ENCODE measurements at places on chromosomes 5 and 9.

DNA sequence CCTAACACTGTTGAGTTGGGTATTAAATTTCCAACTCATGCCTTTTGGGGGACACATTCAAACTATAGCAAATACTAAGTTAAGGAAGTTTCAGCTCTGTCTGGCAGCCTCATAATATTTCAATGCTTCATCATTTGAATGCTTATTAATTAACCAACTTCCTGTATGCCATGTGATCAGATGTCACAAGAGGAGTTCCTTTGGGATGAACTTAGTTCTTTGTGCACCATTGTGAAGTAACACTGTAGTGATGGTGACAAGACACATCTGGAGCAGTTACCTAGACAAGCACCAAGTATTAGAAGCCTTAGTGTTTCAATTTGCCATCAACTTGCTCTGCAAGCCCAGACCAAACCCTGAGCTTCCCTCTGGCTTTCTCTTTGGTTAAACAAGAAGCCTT, 90.7 kb upstream of the IL12B start:
- DNase-seq = no peak
- H3K36me3 ChIP-seq = no peaks in the 10 kb centered on the region
- H3K27me3 ChIP-seq = no peaks in the 10 kb centered on the region
- no peaks in the 10 kb centered on the region for H3K4me1 ChIP-seq
- H3K27ac ChIP-seq = no peak overlapping the region

DNA sequence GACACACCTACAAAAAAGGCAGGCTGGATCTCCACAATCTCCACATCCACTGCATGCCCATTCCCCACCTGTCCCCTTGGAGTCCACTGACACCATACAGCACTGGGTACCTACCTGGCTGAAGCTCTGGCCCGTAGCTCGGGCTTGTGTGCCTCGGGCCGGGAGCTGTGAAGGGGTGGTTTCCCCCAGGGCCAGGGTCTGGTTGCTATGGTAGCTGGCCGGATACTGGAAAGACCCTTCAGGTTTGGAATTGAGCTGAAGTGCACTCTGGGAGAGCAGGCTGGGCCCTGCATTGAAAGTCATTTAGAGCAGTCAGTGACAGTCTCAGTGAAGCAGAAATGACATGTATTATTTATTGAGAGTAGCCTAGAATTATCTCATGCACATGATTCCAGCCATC, 507.3 kb downstream of the CTNND2 start:
- no peak for DNase-seq
- H3K27ac ChIP-seq = no peak overlapping the region

- no peak overlapping the region for H3K4me3 ChIP-seq
- no peak overlapping the region for H3K27ac ChIP-seq
- H3K27me3 ChIP-seq = peaks cover 7% of the 10 kb centered on the region
Observed at GRCh38 chr5:179319741-179320281, 25.4 kb downstream of the ADAMTS2 start.

DNA sequence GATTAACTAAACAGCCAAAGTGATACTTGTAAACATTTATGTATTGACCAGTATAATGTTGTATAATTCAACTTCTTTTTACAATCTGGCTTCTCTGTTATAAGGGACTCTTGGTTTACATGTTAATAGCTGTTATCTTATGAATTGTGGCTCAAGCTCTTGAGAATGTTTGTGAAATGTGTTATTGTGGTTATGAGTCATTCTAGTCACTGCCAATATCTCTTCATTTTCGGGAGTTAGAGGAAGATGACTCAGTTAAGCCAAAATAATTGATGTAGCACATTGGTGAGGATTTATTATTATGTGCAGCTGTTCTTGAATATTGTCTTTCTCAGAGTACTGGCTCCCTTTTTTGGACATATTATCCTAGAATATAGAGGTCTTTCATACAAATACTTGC, 655.2 kb upstream of the RIOK2 start:
- no peaks in the 10 kb centered on the region for H3K27me3 ChIP-seq
- H3K4me1 ChIP-seq = peaks cover 3% of the 10 kb centered on the region
- H3K36me3 ChIP-seq = no peaks in the 10 kb centered on the region
- no peak overlapping the region for H3K27ac ChIP-seq

- peaks cover 4% of the 10 kb centered on the region for H3K27me3 ChIP-seq
- H3K36me3 ChIP-seq = no peaks in the 10 kb centered on the region
- DNase-seq = no peak
- H3K4me3 ChIP-seq = no peak overlapping the region
- no peaks in the 10 kb centered on the region for H3K4me1 ChIP-seq
Observed at GRCh38 chr9:84709056-84709455, 39.5 kb downstream of the NTRK2 start.

DNA sequence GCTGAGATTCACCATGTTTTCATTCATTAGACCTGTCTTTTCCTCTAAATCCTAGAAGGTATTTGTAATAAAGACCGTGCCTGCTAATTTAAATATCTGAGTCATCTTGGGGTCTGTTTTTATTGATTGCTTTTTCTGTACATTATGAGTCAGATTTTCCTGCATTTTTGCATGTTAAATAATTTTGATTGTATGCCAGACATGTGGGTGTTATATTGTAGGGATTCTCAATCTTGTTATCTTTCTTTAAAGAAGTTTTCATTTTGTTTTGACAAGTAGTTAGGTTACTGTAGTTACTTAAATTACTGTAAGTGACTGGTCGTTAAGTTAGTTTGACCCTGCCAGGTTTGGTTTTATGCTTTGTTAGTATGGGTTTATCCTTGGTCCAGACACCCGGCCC, 35.1 kb downstream of the EXOSC2 start:
- no peak overlapping the region for H3K27ac ChIP-seq
- DNase-seq = no peak
- H3K36me3 ChIP-seq = peaks cover 3% of the 10 kb centered on the region
- no peaks in the 10 kb centered on the region for H3K27me3 ChIP-seq
- no peak overlapping the region for H3K4me3 ChIP-seq
- H3K4me1 ChIP-seq = peaks cover 23% of the 10 kb centered on the region

DNA sequence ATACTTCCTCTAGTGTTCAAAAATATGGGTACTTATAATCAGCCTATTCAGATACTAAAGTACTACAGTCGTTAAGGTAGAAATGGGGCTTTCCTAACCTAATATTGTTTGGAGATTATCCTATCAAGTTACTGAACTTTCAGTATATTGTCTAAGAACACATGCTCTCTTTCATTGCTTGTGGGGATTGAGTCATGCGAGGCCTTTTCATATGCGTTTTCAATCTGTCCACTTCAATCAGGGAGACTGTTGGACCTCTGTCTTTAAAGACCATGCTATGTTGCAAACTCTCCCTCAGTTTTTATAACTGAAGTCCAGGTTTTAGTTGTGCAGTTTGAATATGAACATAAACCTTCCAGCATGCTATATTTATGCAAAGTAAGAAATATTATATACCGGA, 15.0 kb downstream of the PRR16 start:
- H3K27me3 ChIP-seq = peaks cover 4% of the 10 kb centered on the region
- DNase-seq = no peak
- H3K27ac ChIP-seq = no peak overlapping the region
- H3K36me3 ChIP-seq = no peaks in the 10 kb centered on the region
- H3K4me3 ChIP-seq = no peak overlapping the region

GRCh38 chr5:88364991-88365390, 96.3 kb upstream of the TMEM161B start:
- no peak for DNase-seq
- no peak overlapping the region for H3K27ac ChIP-seq
- peaks cover 2% of the 10 kb centered on the region for H3K36me3 ChIP-seq
- H3K4me3 ChIP-seq = no peak overlapping the region
- no peaks in the 10 kb centered on the region for H3K27me3 ChIP-seq
- no peaks in the 10 kb centered on the region for H3K4me1 ChIP-seq

- H3K27me3 ChIP-seq = no peaks in the 10 kb centered on the region
- H3K27ac ChIP-seq = no peak overlapping the region
- no peak for DNase-seq
- no peak overlapping the region for H3K4me3 ChIP-seq
Observed at GRCh38 chr5:137847687-137848086, 20.0 kb upstream of the MYOT start.

DNA sequence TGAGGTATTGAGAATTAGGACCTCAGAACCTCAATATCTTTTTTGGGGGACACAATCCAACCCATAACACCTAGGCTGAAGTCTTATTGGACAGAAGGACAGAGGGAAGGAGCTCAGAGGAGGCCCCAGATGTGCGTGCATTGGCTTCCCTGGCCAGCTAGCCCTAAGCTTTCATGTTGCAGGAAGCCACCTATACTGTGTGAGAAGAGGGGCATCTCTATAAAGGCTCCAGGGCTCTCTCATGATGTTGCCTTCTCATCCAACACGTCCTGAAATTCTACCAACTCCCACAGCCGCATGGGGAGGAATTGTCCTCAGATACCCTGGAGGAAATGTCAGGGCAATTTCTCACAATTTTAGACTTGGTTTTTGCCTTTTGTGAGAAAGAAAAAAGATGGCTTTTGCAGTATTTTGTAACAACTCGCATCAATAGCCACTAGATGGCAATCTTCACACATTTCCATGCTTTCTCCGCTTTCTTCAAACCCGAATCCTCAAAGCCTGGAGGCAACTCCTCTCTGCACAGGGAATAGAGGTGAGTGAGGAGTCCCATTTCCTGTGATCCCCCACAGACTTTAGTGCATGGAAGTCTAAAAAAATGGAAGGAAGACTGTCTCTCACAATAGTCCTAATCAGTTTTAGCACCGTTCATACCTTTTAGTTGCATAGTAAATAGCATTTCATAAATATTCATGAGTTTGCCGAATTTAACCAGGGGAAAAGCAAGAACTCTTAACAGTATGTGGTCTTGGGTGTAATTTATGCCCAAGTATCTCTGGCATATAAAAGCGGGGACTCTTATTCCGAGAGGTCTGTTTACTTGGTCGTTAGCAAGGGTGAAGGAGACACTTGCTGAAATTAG, 7.4 kb upstream of the PPP3R2 start:
- no peaks in the 10 kb centered on the region for H3K36me3 ChIP-seq
- no peak for DNase-seq
- no peaks in the 10 kb centered on the region for H3K4me1 ChIP-seq

GRCh38 chr9:95167998-95168397, 149.5 kb downstream of the FANCC start:
- peaks cover 44% of the 10 kb centered on the region for H3K36me3 ChIP-seq
- peak; percentile 34 for DNase-seq
- H3K27ac ChIP-seq = no peak overlapping the region
- H3K4me1 ChIP-seq = peaks cover 8% of the 10 kb centered on the region
- no peak overlapping the region for H3K4me3 ChIP-seq
- no peaks in the 10 kb centered on the region for H3K27me3 ChIP-seq

- H3K36me3 ChIP-seq = no peaks in the 10 kb centered on the region
- H3K4me1 ChIP-seq = peaks cover 15% of the 10 kb centered on the region
- no peak for DNase-seq
- no peak overlapping the region for H3K27ac ChIP-seq
- H3K27me3 ChIP-seq = no peaks in the 10 kb centered on the region
Observed at GRCh38 chr9:19988281-19988680, 199.4 kb upstream of the SLC24A2 start.

DNA sequence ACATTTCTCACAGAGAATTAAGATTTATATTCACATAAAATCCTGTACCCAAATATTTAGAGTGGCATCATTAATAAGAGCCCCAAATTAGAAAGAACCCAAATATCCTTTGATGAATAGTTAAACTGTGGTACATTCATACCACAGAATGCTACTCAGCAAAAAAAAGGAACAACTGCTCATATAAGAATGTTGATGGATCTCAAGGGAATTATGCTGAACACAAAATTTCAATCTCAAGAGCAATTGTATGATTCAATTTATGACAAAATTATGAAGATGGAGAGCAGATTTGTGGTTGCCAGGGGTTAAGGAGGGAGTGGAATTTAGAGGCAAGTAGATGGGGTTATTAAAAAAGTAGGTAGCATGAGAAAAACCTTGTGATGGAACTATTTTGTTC, 4.5 kb upstream of the PAIP1 start:
- no peaks in the 10 kb centered on the region for H3K36me3 ChIP-seq
- H3K27me3 ChIP-seq = peaks cover 12% of the 10 kb centered on the region
- no peak for DNase-seq

GRCh38 chr5:129172580-129172979, 78.0 kb downstream of the ISOC1 start:
- no peaks in the 10 kb centered on the region for H3K4me1 ChIP-seq
- no peaks in the 10 kb centered on the region for H3K27me3 ChIP-seq
- no peak overlapping the region for H3K4me3 ChIP-seq
- no peak for DNase-seq
- no peak overlapping the region for H3K27ac ChIP-seq

- H3K27ac ChIP-seq = no peak overlapping the region
- no peak for DNase-seq
- no peaks in the 10 kb centered on the region for H3K36me3 ChIP-seq
Observed at GRCh38 chr5:155103146-155103545, 89.6 kb downstream of the KIF4B start.

GRCh38 chr9:120998111-120998510, 52.0 kb downstream of the C5 start:
- H3K27ac ChIP-seq = no peak overlapping the region
- no peak overlapping the region for H3K4me3 ChIP-seq
- DNase-seq = no peak
- no peaks in the 10 kb centered on the region for H3K27me3 ChIP-seq

GRCh38 chr5:73749485-73750270, 123.7 kb downstream of the ARHGEF28 start:
- no peak overlapping the region for H3K27ac ChIP-seq
- no peak for DNase-seq
- H3K27me3 ChIP-seq = peaks cover 36% of the 10 kb centered on the region
- no peaks in the 10 kb centered on the region for H3K36me3 ChIP-seq

DNA sequence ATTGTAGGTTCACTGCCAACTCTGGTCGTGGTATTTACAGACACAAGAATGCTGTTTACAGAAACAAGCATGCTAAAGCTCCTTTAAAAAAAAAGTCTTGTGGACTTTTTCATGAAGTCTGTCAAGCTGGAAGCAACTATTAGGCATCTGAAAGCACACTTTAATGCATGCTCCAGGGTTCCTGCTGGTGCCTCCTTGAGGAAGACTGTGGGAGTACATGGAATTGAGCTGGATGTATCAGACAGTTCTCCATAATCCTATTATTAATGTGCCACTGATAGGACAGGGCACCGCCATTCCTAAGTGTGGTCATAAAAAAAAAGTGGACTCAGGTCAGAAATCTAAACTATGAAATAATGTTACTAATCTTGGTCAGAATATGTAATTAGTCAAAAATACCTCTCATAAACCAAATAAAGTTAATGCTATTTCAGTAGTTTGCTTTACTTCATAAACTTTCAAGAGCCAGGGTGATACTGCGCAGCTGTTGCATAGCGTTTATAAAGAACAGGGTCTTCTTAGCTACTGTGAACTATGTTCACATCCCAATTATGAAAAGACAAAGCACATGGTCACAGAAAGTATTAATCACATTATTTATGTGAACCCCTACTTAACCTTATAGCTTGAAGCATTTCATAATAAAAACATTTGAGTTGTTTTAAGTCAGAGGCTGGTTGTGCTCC, 390.8 kb upstream of the PTGER4 start:
- no peaks in the 10 kb centered on the region for H3K36me3 ChIP-seq
- H3K27ac ChIP-seq = no peak overlapping the region
- DNase-seq = no peak
- peaks cover 7% of the 10 kb centered on the region for H3K4me1 ChIP-seq
- H3K27me3 ChIP-seq = peaks cover 6% of the 10 kb centered on the region
- H3K4me3 ChIP-seq = no peak overlapping the region

DNA sequence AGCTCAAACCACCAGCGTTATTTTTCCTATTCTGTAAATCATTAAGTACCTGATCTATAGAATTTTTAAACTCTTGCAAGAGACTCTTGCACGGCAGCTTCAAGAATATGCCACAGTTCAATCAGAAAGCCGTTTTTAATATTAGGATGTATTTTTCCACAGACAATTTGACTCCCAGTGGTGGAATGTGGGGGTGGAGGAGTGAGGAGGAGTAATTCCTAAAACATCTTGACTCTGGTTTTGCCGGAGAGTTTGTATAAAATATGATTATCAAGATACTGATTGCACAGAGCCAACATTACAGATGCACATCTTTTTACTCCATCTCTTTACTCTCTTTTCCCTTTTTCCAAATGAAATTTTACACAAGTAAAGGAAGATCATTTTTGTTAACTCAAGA, 288.3 kb downstream of the ENC1 start:
- H3K27ac ChIP-seq = no peak overlapping the region
- peaks cover 21% of the 10 kb centered on the region for H3K27me3 ChIP-seq
- no peaks in the 10 kb centered on the region for H3K4me1 ChIP-seq
- no peaks in the 10 kb centered on the region for H3K36me3 ChIP-seq
